ENCODE measurements at places on chromosomes 11 and 22.
A peak's percentile ranks its signal among the peaks of the same experiment; 100 is the strongest.

DNA sequence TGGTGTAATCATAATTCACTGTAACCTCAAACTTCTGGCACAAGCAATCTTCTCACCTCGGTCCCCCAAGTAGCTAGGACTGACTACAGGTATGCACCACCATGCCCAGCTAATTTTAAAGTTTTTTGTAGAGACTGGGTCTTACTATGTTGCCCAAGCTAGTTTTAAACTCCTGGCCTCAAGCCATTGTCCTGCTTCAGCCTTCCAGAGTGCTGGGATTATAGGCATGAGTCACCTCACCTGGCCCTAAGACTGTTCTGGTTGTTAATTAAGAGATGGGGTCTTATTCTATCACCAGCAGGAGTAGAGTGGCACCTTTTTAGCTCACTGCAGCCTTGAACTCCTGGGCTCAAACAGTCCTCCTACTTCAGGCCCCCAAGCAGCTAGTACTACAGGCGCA, 52.0 kb upstream of the DEPDC7 start:
- no peaks in the 10 kb centered on the region for H3K27me3 ChIP-seq
- H3K4me1 ChIP-seq, result peaks cover 11% of the 10 kb centered on the region
- no peak for DNase-seq
- no peak overlapping the region for H3K4me3 ChIP-seq
- H3K36me3 ChIP-seq, result no peaks in the 10 kb centered on the region

- H3K4me1 ChIP-seq, result peaks cover 22% of the 10 kb centered on the region
- no peaks in the 10 kb centered on the region for H3K27me3 ChIP-seq
- no peaks in the 10 kb centered on the region for H3K36me3 ChIP-seq
- H3K27ac ChIP-seq, result no peak overlapping the region
- DNase-seq, result no peak
Measured at GRCh38 chr11:120430146-120430545, 81.4 kb upstream of the GRIK4 start.

- H3K27ac ChIP-seq, result peak within 1 kb of the TSS; percentile 76
- peaks cover 59% of the 10 kb centered on the region for H3K27me3 ChIP-seq
- DNase-seq, result no peak
- no peaks in the 10 kb centered on the region for H3K36me3 ChIP-seq
Measured at GRCh38 chr22:39244496-39245129, at the start of gene PDGFB. Gene PDGFB, minus strand, starts transcription at chr22:39244982. Its CDS starts 1,019 bp downstream, at chr22:39243963.

DNA sequence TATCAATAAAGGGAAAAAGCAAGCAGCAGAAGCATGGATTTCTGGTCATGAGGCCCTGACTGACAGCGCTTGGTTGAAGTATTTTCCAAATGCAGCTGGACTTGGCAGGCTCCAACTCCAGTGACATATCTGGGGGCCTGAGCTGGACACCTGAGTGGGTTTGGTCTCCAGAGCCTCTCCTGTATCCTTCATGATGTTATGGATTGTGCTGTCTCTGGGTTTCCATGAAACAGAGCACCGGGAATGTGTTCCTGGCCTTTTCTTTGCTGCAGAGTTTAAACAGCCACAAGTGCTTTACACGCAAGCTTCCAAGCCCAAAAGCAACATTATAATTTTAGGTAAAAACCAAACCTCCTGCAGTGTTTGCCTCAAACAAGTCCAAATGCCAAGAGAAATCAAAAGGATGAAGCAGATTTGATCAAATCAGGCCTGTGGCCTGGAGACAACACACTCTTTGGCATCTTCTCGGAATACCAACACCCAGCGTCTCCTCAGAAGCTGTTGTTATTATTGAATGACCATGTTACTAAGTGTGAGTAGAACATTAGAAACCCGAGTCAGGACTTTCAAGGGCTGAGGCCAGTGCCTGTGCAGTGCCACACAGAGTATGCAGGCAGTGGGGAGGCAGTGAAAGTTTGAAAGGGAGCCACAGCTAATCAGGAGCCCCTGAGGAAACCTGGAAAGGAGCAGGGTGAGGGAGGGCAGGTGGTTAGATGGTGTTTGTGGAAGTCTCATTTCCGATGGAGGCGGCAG, 42.0 kb downstream of the ME3 start:
- H3K27me3 ChIP-seq, result no peaks in the 10 kb centered on the region
- no peaks in the 10 kb centered on the region for H3K4me1 ChIP-seq
- H3K27ac ChIP-seq, result peak overlapping the region; percentile 19
- H3K4me3 ChIP-seq, result no peak overlapping the region
- no peak for DNase-seq
- no peaks in the 10 kb centered on the region for H3K36me3 ChIP-seq

GRCh38 chr11:118212131-118212725, 12.6 kb downstream of the JAML start:
- H3K27me3 ChIP-seq, result no peaks in the 10 kb centered on the region
- H3K36me3 ChIP-seq, result no peaks in the 10 kb centered on the region
- DNase-seq, result no peak
- no peak overlapping the region for H3K27ac ChIP-seq
- no peak overlapping the region for H3K4me3 ChIP-seq

GRCh38 chr11:16895306-16895705, 118.9 kb downstream of the PLEKHA7 start:
- H3K4me1 ChIP-seq, result peaks cover 5% of the 10 kb centered on the region
- no peak overlapping the region for H3K27ac ChIP-seq

- DNase-seq, result peak; percentile 79
- H3K4me1 ChIP-seq, result no peaks in the 10 kb centered on the region
- no peaks in the 10 kb centered on the region for H3K27me3 ChIP-seq
- no peak overlapping the region for H3K27ac ChIP-seq
Measured at GRCh38 chr22:37274380-37274862, 7.9 kb upstream of the CYTH4 start.

DNA sequence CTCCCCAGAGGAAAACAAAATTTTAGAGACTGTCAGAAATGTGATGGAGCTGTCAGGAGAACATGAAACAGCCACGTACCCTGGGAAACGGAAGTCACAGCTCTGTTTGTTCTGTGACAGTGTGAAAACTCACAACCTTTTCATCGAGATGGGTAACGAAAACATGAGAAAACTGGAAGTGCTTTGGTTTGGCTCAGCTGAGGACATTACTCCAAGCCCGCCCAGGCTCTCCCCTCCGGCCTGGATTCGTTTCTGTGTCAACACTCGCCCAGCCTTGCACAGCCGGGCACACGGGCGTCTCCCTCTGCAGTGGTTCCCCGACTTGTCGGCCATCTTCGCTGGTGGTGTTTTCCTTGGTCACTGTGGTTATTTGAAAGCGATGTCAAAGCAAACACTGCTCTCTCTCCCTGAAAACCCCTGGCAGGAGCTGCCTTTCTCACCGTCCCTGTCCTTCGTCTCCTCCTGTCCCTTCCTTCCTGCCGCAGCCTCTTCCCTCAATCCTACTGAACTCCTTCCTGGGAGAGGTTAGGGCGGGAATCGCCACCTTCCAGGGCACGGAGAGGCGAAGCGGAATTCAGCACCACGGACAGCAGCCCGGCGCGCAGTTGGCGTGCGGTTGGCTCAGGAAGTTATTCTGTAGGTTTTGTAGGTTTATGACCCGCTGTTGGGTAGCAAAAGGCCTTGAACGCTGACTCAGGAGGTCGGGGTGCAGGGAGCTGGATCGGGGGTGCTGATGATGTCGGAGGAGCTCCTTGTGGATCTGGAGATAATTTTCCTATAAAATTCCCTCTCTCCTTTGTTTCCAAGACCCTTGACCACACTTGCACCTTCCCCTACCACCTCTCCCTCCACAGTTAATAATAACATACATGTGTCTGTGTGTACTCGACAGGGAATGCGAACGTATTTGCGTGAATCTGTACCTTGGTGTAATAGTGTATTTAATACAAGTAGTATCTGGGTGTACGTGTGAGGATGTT, 13.1 kb upstream of the RPS19BP1 start:
- H3K27ac ChIP-seq, result no peak overlapping the region
- H3K36me3 ChIP-seq, result no peaks in the 10 kb centered on the region
- H3K4me1 ChIP-seq, result no peaks in the 10 kb centered on the region
- no peak for DNase-seq
- H3K4me3 ChIP-seq, result no peak overlapping the region
- H3K27me3 ChIP-seq, result no peaks in the 10 kb centered on the region

Data from sigmoid colon (tissue), 7 donors.